Daoy (cell line): ENCODE measurements at places on chromosomes 6 and 20. TPM values are rescaled to one million over a fixed set of nuclear protein-coding genes. Genes with fewer than 3 reads are reported as not detected.

WFDC12 gene
- not detected in 2 replicates for total RNA-seq

LRRN4 gene
- 0.15 and 0.86 TPM in 2 replicates for total RNA-seq

SAYSD1 gene
- total RNA-seq = 18.4 and 22.4 TPM in 2 replicates

RSPO4 gene
- total RNA-seq = 2.1 TPM in 1 of 2 replicates, not detected in the other

VSTM2L gene
- 6.9 and 10.0 TPM in 2 replicates for total RNA-seq

SLC13A3 gene
- total RNA-seq = 0.11 TPM in 1 of 2 replicates, not detected in the other

TBXT gene
- 0.57 TPM in 1 of 2 replicates, not detected in the other for total RNA-seq

CLPSL2 gene
- total RNA-seq = not detected in 2 replicates

DNA sequence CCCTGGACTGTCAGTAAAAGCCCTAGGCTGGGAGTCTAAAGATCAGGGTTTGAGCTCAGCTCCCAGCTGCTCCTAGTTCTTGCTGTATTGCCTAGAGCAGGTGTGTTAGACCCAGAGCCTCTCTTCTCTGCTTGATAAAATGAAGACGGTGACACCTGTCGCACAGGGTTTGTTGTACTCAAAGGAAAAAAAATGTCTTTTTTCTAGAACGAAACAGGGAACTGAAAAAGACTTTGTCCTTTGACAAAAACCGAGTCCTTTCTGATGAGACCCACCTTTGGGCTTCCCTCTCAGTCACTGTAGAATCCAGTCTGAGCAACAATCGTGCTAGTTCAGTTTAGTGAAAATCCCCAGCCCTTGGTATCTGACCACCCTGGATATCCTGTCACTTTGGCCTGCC is 102.1 kb upstream of the LAMP5 start:
- DNase-seq = no peak

DNA sequence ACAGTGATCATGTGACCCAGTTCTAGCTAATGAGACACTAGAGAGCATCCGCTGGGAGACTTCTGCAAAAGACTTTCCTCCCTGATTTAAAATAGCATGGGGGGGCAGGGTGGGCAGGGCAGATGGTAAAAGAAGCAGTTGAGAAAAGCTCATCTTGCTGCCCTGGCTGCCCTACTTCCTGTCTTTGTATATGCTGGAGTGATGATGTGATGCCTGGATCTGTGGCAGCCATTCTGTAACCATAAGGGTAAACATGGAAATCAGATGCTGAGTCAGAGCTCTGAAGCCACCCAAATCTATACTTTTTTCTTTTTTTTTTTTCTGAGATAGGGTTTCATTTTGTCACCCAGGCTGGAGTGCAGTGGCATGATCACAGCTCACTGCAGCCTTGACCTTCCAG is 25.4 kb downstream of the ZFP64 start:
- no peak for DNase-seq

DNA sequence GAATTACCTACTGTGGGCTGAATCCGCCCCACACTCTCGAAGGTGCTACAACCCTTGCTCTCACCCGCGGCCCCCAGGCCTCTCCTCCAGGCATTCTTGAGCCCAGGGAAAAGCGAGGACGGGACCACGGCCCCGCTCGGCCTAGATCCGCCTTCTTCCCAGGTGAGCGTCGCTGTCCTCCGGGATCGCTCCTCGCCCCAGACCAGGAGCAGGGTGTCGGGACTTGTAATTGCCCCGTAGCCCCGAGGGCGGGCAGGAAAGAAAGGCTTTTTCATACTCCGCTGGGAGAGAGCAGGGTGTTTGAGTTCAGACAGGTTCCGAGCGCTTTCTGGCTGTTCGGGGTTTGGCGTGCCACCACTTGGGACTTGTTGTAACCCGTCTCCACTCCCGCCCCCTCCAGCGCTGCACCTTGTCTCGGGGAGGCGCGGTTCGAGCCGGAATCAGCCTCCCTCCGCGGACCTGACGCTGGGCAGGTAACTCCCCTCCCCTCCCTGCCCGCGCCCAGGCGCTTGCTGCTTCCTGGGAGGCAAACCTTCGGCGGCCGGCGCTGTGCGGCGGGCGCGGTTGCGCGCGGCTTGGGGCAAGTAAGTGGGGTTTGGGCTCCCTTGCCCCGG is at the start of gene FAM83B:
Gene FAM83B, plus strand, starts transcription at position 529 of the 614 bp plus-strand sequence. CDS start 23,476 bp downstream, outside the sequence.
- DNase-seq = no peak

DNA sequence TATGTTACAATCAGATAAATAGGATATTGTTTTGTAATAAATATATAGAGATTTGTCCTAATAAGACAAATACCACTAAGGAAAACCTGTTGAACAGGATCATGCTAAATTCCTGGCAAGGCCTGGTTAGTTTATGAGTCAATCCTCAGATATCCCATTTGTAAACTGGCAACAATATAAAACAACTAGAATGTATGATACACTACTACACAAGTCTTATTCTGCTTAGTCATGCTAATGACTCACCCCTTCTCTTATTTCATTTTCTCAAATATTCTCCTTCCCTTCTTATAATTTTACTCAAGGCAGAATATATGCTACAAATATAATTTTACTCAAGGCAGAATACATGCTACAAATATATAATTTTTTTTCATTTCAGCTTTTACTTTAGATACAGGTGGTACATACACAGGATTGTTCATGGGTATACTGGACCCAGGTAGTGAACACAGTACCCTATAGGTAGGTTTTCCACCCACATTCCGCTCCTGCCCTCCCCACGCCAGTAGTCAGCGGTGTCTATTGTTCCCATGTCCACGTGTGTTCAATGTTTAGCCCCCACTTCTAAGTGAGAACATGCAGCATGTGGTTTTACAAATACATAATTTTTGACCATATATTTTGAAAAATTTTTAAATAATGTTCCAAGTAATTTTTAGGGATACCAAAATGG is 6.3 kb downstream of the OSER1 start:
- peak; percentile 74 for DNase-seq

- DNase-seq = no peak
Measured at GRCh38 chr6:131212024-131212423, 76.8 kb downstream of the AKAP7 start.

DNA sequence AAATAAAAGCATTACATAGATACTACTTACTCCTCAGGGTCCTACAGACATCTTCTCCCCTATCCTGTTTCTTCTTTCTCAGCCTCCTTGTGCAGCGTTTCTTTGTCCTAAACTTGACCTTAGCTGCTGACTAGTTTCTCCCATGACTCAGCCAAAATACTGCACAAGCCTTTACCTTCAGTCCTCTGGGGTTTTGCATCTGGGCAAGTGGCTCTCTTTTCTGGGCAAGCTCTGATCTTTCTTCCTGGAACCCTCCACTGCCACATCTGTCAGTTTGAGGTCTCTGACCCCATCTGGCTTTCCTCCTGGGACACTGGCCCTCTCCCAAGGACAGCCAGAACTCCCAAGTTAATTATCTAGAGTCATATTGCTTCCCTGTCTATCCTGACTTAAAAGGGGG is 838.4 kb downstream of the DHX35 start:
- DNase-seq = peak; percentile 3
